ENCODE measurements at places on chromosomes 2 and 18. TPM values are rescaled to one million over a fixed set of nuclear protein-coding genes. Genes with fewer than 3 reads are reported as not detected.

DNA sequence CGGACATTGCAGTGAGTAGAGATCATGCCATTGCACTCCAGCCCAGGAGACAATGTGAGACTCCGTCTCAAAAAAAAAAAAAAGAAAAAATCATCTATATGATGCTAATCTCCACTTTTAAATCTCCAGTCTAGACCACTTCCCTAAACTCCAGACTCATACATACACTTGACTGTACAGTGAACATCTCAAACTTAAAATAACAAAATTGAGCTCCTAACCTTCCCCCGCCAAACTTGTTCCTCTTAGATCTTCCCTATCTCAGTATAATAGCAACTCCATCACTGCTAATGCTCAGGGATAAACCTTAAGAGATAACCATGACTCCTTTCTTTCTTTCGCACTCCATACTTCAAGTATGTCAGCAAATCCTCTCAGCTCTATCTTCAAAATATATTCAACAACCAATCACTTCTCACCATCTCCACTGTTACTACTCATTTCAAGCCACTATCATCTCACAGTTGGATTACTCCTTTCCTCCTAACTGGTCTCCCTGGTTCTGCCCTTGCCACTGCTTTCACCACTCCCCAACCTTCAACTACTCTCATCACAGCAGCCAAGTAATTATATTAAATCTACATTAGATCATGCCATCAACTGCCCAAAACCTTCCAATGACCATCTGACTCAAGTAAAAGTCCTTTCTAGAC, 12.0 kb downstream of the MEMO1 start:
- no peak for DNase-seq

GRCh38 chr2:33335516-33335915, 140.9 kb upstream of the RASGRP3 start:
- DNase-seq: no peak

- no peak for DNase-seq
Observed at GRCh38 chr2:53423465-53423864, 344.1 kb upstream of the CHAC2 start.

DNA sequence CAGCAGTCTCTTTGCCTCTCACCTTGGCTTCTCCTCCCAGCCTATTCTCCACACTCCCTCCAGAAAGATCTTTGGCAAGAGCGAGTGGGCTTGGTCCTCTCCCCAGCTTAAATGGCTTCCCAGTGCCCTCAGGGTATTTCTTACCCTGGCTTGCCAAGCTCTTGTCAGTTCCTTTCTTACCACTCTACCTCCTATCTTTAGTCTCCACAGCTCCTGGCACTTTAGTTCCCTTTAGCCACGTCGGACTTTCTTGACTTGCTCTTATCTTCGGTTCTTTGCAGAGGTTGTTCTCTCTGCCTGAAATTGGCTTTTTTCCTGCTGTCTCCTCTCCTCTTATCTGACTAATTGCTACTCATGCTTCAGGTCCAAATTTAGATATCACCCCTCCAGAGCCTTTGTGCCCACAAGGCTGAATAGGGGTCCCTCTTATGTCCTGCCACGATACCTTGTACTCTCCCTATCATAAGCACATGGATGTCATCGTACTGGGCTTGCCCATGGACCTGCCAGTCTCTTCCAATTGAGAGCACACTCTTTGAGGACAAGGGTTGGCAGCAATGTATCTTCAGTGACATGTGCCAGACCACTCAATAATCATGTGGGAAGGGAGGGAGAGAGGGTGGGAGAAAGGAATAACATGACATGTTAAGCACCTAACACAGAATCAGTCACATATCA, 131.7 kb upstream of the CTAGE1 start:
- no peak for DNase-seq

Gene ASB18
- not detected for total RNA-seq

DNA sequence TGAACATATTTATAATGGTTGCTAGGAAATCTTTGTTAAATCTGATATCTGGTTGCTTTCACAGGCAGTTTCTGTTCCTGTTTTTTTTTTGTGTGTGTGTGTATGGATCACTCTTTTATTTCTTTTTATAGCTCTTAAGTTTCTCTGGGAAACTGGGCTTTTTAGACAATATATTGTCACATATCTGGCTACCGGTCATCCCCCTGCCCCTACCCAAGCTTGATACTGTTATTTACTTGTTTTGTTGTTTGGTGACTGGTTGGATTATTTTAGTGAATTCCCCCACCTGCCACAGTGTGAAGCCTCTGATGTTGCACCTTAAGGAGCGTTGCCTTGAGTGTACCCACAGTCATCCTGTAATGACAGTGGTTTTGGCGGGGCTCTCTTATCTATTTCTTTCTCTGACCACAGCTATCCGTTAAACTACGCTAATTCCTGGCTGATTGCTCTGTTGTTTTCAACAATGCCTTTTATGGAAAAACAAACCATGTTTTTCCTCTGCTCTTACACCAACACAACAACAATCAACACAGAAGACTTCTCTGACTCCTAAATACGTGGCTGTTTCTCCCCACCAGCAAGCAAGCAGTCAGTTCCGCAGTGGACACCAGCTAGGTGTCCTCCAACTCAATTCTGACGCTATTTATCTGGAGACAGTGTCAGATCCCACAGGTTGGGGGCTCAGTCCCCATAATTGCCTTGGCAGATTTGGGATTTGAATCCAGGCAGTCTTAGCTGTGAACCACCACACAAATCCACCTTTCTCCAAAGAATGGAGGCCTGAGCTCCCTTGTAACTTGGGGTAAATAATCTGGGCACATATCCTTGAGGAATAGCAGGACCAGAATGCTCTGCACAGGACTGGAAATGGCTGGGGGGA, 10.9 kb downstream of the GNLY start:
- DNase-seq: peak; percentile 44

DNA sequence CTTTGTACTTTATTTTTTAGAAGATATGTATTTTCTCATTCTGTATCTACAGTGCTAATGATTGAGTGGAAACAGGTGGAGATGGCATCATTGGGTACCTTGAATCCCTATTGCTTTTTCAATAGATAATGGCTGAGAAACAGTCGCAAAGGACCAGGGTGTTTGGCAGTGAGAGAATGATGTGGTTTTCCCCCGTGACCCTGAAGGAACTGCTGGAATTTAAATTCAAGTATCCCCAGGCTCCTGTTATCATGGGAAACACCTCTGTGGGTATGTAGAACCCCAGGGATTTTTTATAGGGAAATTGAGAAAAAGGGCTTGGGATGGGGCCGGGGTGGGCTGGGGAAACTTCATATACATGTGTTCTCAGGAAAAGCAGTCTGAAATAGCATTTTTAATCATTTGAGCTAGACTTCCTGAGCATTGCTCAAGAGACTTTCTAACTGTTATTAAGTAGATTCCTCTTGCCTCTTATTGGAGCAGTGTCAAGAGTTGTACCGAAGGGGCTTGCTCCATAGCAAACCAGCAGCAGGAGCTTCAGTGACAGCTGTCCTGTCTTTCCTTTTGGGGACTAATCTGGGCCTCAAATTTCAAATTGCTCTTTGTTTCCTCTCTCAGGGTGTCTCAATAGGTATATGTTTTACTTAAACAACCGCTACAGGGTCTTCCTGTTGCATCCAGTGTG, 18.9 kb downstream of the AOX1 start:
- peak; percentile 57 for DNase-seq

GRCh38 chr18:61894751-61895524, 2.1 kb upstream of the RNF152 start:
- DNase-seq: no peak

DNA sequence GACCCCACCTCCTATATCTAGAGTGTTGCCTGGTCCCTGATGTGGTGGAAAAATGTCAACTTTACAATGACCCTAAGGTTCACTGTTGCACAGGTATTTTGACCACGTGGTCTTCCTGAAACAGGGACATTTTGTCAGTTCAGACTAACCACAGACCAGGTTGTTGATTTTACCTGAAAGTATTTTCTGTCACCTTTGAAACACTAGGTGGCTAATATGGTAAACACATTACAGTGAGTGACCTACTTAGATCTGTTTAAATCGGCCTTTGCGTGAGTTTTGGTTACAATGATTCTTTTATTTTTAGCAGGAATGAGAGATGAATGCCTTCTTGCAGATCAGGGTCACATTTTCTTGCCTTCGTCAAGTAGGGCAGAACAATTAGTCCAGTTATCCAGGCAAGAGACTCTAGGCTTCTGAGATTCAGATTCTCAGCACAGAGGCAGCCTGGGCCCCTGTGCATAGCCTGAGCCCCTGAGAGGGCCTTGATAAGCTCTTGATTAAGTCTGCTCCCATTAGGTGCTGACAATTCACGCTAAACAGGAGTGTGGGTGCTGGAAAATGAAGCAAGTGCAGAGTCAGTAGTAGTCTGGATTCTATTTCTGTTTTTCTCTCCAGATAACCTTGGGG, 226.2 kb downstream of the KCNS3 start:
- no peak for DNase-seq

- DNase-seq: peak; percentile 96
Observed at GRCh38 chr18:59748628-59749360, 51.6 kb upstream of the CCBE1 start.

GRCh38 chr2:113886479-113887008, 3.3 kb upstream of the ACTR3 start:
- DNase-seq: peak; percentile 91

Gene GREB1L
- total RNA-seq: 16.2 TPM

Measured in astrocyte (in vitro differentiated cells and primary cell).